ENCODE measurements at places on chromosomes 6 and 20. TPM values are rescaled to one million over a fixed set of nuclear protein-coding genes. Genes with fewer than 3 reads are reported as not detected.

PBOV1 gene
- not detected for total RNA-seq

TBXT gene
- not detected for total RNA-seq

DNA sequence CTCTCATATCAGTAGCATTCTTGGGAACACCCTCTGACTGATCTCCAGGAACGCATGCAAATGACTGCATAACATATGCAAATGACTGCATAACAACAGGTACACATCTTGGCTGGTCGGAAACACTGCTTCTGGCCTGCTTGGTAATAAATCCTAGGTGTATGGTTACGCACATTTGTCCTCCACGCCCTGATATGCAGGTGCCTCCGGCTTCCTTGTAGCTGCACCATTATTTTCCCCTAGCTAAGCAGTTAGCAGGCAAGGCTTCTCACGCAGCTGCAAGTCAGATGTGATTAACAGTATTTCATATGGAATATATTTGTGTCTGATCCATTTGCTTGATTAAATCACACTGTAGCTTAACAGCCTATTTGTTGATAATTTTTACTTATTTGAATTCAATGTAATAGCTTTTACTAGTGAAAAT, 5.9 kb downstream of the RPS6KA2 start:
- no peak overlapping the region for H3K4me3 ChIP-seq
- DNase-seq: no peak
- H3K36me3 ChIP-seq: peaks cover 11% of the 10 kb centered on the region
- peaks cover 16% of the 10 kb centered on the region for H3K4me1 ChIP-seq

DNA sequence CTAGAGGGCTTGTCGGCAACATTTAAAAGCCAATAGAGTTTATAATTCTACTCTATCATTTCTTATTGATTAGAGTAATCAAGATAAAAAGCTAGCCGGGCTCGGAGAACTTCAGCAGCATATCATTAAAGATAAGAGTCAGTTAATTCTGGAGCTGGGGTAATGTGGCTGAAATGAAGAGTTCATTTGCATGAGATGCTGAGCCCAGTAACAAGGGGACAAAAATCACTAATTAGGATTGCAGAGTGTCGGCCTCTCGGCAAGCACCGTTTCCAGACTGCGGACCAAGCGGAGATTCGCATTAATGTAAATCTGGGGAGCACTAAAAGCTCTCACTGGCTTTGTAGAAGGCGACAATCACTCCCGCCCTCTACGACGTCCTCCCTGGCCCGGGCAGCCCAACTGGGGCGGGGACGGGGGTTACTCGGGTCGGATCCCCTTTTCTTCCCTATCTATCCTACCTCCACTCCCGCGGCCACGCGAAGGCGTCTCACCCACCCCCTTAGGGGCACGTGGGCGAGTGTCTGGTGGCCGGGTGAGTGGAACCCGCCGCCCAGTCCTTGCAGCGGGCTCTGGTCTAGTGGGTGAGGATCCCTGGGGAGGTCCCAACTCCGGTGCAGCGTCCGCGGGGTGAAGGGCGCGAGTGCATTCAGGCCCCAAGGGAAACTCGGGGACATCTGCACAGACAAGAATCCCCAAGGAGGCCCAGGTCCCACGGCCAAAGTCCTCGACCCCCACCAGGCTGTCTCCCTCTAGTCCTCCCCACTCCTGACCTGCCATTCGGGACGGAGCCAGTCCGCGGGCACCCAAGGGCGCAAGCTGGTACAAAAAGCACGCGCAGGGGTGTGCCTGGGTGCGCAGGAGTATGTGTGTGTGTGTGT, 42.2 kb upstream of the OSTM1 start:
- DNase-seq: no peak
- H3K4me3 ChIP-seq: no peak overlapping the region
- no peak overlapping the region for H3K27ac ChIP-seq
- peaks cover 93% of the 10 kb centered on the region for H3K27me3 ChIP-seq

- no peaks in the 10 kb centered on the region for H3K36me3 ChIP-seq
- no peaks in the 10 kb centered on the region for H3K4me1 ChIP-seq
- no peak overlapping the region for H3K4me3 ChIP-seq
- H3K27ac ChIP-seq: no peak overlapping the region
These were observed 81.6 kb downstream of the MANEA start for GRCh38 chr6:95658886-95659285.

DNA sequence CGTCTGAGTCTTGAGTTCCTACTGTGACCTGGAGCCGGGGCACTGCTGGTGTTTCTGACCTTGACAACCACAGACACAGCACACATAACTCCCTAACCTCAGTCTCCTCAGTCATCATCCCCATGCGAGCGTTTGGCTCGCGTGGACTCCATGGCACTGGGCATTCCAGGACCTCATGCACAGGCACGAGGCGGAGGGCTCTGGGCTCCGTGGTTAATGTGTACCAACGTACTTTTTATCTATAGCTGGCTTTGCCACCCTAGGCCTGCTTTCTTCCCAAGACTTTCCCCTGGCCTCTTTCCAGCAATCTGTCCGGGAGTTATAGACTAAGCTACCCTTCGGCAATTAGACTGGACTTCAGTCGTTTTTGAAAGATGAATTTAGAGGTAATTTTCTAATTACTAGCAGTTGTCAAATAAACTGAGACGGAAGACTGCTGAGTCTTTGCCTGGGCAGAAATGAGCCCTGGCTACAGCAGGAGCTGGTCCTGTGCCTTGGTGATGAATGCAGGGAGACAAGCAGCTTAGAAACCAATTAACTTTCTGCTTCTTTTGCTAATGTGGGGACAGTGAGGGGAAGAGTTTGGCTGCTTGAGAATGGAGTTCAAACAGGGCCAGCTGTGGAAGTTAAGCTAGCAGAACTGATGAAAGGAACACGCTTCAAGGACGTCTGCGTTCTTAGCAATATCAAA, 16.1 kb upstream of the CTCFL start:
- no peak overlapping the region for H3K4me3 ChIP-seq
- no peak overlapping the region for H3K27ac ChIP-seq
- H3K4me1 ChIP-seq: peaks cover 14% of the 10 kb centered on the region
- no peaks in the 10 kb centered on the region for H3K27me3 ChIP-seq

DNA sequence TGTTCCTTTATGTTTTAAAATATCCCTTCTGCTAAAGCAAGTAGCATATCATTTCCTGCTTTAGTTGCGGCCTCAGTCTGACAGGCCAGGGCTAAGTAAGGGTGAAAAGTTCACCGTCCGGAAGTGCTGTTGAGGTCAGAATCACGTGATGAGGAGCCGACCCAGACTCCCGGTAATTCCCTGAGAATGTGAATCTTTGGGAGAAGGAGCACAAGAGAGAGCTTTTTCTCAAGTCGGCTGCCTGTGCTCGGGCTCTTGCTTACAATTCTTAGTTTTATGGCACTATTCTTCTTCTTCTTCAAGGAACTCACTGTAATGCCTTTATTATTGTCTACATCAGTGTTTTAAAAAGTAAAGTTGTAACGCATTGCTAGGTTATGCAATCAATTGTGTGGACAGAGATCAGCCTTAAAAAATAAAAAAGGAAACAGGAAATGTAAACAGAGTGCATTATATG, 309.3 kb downstream of the PRL start:
- H3K4me1 ChIP-seq: peaks cover 3% of the 10 kb centered on the region
- H3K27me3 ChIP-seq: no peaks in the 10 kb centered on the region
- H3K4me3 ChIP-seq: no peak overlapping the region
- peak overlapping the region; percentile 75 for H3K27ac ChIP-seq
- no peak for DNase-seq

- no peak overlapping the region for H3K4me3 ChIP-seq
- DNase-seq: no peak
- peaks cover 40% of the 10 kb centered on the region for H3K4me1 ChIP-seq
- H3K27ac ChIP-seq: no peak overlapping the region
These were observed 6.3 kb upstream of the SIRPA start for GRCh38 chr20:1888796-1889463.

DNA sequence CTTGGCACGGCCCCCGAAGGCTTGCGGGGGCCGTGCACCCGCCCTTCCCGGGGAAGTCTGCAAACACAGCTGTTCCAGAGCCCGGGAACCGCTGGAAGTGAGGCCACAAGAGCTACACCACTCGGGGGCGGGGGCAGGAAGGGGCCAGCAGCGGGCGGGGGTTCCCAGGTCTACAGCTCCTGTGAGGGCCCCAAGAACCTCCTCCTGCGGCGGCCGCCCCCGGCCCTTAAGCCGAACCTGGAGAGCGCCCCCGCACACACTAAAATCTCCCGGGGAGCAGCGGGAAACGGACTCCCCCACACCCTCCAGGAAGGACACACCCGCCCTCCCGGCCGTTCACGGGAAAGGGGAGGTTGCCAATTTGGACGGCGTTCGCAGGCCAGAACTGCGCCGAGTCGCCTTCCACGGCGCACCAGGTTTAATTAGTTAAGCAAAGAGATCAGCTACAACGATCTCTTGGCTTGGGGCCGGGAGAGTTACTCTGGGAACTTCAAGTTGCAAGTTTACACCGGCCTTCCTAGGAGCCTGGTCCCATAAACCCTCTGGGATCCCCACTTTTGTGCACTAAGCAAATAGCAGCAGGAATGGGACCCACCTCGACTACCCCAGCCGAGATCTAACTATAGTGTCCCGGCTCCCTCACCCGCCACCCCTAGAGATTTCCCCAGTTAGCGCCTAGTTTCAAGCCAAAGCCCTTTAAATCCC, 1.7 kb downstream of the JAG1 start:
- peak overlapping the region; percentile 80 for H3K27ac ChIP-seq
- no peak for DNase-seq
- H3K27me3 ChIP-seq: peaks cover 12% of the 10 kb centered on the region
- peaks cover 40% of the 10 kb centered on the region for H3K4me1 ChIP-seq
- peaks cover 1% of the 10 kb centered on the region for H3K36me3 ChIP-seq

DNA sequence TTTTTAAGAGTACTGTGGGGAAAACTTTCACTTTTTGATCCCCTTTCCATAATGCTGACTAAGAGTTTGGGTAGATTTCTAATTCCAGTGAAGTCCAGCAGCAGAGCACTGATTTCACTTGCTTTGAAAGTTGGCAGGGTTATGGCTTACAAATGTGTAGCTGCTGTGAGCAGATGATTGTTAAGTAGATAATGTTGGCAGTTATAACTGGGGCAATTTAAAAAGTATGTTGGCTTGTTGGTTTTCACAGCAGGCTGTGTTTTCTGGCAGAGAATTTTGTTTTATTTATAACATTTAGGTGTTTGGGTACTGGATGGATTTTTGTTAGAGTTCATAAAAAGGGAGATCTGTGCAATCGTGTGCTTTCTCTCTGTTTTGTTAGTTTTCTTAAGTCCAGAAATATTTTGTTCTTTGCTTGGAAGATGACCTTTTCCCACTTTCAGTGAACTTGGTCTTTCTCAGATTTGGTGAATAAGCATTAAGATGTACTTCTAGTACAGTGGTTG, 31.4 kb downstream of the AFDN start:
- no peaks in the 10 kb centered on the region for H3K36me3 ChIP-seq
- no peaks in the 10 kb centered on the region for H3K27me3 ChIP-seq
- DNase-seq: no peak
- no peak overlapping the region for H3K4me3 ChIP-seq
- H3K27ac ChIP-seq: peak overlapping the region; percentile 17

All from spinal cord (tissue), 10 donors.